ENCODE measurements at places on chromosomes 2 and 18.

DNA sequence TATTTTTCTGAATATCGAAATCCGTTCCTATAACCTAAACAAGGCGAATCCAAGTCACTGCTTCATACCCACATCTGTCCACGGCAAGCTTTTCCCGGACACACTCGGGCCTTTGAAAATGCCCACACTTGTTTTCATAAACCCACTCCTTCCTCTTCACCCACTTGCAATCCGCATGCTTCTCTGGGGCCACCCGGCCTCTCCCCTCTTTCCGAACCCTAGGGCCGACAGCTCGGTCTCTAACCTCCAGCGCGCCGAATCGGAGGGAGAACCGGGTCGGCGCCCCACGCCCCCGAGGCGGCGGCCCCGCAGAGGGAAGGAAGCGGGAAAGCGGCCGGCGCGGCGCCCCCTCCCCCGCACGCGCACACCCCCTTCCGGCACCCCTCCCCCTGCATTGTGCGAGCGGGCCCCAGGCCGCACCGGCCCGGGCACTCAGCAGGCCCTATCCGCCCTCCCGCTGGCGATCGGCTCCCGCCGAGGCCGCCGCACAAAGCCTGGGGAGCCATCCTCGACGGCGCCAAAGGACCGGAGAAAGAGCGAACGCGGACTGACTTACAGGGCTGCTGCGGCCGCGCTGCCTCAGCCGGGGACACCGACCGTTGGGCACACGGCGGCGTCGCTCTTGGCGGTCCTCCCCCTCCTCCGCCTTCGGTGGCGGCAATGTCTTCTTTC lies 467 bp downstream of the PUM2 start:
- DNase-seq: no peak

DNA sequence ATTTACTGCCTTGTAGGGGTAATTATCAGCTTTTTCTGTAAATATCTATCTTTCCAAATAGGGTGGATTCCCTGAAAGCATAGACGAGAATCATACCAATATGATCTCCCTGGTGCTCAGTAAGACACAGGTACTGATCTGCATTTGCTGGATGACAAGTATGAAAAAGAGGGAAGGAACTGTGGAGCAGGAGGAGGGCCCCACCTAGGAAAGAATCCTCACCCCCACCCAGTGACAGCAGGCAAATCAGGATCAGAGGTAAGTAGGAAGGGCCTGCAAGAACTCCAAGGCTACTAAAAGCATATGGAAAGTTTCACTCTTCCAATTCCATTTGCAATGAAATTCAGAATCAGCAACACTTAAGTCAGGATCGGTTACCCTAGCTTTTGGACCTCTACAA lies 42.3 kb downstream of the METTL8 start:
- no peak for DNase-seq

DNA sequence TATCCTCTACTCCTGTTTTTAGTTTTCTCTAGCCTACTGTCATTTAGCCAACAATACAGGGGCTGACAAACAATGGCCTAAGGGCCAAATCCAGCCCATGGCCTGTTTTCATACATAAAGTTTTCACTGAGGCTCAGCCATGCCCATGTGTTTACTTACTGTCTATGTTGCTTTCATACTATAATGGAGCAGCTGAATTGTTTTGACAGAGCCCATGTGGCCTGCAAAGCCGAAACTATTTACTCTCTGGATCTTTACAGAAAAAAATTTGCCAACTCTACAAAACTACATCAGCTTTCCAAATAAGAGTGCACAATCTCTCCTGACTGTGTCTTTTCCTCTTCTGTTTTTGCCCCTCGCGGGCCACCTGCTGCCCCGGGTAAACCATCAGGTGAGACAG lies 24.0 kb downstream of the LGALSL start:
- no peak for DNase-seq

GRCh38 chr2:25380023-25380422 lies 38.3 kb upstream of the DNMT3A start:
- no peak for DNase-seq

DNA sequence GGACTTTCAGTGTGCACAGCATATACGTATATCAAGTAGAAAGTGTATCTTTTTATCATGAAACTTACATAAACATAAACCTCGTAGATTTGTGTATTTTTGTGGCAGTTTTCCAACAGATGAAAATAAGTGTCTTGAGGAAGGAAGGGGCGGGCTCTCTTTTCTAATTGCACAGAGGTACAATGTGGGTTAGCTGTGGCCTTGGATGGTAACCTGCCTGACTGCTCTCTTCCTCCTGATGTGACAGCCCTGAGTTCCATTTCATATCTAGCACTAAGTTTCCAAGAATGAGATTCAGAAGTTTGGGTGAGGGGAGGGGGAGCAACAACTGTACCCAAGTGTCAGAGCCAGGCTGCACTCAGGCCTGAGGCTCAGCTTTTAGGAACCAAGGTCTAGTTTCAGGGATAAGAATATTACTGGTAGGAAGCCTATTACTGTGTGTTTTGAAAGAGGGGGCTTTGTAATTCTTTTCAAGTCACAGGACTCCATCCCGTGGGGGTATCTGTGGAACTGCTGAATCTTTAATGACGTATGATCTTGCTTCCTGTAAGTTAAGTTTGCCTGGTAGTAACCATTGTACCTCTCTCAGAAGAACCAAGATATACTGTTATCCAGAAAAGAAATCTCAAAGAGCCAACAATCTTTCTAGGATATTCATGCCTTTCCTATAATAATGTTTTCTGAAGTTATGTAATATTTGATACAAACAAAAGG lies 483.7 kb downstream of the PTPRM start:
- DNase-seq: no peak

DNA sequence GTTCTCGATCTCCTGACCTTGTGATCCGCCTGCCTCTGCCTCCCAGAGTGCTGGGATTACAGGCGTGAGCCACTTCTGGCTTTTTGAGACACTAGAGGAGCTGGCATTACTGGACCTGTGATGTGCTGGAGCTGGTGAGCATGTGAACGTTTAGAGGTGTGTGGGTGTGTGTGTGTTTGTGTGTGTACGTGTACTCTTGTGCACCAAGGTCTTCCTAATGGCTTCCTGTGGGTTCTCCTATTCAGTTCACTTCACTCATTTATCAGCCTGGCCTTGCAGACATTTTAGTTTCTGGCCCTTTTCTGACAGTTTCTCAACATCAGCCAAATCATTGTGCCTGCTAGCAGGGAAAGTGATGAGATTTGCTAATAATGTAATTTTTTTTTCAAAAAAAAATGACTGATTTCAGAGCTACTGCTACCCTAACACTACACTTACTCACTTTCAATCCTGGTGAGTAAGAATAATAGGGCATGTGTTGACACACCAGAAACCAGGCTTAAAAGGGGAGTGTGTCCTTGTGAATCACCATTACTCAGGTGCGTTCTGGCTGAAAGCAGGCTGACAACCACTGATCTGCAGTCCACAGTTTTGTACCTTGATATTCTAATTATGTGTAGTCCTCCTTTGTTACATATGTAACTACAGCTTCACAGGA lies 41.0 kb upstream of the ACTR3 start:
- DNase-seq: peak; percentile 49

DNA sequence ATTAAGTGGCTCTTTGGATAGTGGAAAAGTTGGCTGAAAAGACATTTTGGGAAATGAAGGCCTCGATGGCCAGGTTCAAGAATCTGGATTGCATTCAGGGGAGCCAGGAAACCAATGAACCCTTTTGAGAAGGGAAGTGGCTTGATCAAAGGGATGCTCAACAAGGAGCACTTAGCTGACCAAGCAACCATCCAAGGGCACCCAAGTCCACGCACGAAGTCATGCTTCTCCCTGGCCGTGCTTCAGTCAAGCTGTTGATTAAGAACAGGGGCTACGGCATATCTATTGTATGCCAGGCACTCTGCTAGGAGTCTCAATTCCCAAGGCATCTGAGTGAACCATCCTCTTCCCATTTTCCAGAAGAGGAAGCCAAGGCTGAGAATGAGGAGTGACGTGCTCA lies 185.8 kb upstream of the GLI2 start:
- no peak for DNase-seq

Measured in iris pigment epithelial cell (primary cell).